Right lung (tissue), 10 donors: ENCODE measurements at places on chromosomes 7 and 10. TPM values are rescaled to one million over a fixed set of nuclear protein-coding genes. Genes with fewer than 3 reads are reported as not detected.

DNA sequence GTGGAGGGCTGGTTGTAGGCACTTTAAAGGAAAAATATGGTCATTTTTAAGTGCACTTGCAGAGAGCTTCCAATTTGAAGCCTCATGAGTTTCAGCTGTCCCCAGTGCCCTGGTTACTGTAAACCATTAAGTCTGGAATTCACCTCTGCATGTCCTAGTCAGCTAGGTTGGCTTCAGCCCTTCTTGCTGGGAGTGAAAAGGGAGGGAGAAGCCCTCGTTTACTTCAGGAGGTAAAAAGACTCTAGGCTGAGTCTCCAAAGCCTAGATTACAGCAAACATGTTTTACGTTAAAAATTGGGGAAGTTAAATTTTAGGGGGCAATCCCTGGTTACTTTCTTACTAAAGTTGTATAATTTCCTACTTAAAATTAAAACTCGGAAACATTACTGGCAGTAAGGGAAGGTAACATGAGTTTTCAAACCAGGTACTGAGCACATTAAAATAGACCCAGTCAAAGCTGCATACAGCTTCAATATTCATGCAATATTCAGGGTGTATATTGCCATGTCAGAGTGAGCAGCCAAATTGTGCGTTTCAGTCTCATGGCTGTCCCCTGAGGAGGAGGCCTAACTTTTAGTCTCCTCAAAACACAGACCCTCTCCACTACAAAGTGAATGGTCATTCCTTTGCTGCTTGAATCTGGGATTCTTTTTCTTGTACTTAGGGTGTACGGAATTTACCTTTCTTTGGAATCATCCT lies 156.7 kb downstream of the PRKG1 start:
- DNase-seq: no peak

DNA sequence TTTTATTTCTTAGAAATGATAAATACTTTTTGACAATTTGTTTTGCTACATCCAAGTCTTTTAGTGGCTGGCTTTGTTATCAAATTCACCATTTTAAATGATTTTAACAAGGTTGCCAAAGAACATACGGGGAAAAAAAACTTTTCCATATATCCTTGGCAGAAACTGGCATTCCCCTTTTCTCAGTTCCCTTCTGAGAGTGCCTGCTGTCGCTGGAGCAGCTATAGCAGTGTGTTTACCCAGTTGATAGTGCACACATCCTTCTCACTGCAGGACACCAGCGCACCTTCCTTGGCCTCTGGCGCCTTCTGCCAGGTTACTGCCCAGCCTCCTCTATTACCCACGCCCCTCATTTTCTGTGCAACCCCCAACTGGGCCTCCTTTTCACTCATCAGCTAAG lies 94.1 kb downstream of the ALOX5 start:
- no peak for DNase-seq

DNA sequence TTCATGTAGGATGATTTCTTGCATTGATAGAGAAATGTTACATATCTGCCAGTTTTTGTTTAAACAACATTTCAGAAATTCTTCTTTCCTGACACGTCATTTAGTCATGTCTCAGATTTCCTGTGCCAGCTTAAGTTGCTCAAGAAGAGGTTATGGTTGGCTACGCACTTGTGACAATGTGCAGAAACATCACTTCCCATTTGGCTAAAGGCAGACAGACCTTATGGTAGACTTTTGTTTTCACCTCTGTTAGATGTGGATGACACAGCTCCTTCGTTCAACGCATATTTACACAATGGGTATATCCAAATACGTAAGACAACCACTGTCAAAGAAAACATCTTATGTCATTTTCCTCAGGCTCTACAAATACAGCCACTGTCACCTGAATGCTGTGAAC lies 125.8 kb downstream of the DOCK4 start:
- peak; percentile 69 for DNase-seq

DNA sequence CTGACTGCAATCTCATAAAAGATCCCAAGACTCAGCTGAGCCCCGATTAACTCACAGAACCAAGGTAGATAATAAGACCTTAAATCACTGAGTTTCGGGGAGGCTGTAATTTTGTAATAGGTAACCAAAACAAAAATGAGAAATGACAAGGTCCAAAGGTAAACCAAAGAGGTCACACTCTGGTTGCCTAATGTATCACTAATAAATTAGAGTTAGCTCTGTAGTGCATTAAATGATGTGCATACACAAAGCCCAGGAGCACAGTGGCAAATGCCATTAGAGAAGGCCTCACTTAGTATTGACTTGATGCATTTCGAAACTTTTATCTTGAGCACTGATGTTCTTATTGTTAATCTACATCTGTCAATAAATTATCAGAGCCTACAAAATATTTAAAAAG lies 237.7 kb upstream of the CCDC6 start:
- DNase-seq: no peak

GRCh38 chr7:104967595-104967994 lies 46.4 kb upstream of the KMT2E start:
- DNase-seq: no peak

- no peak for DNase-seq
Observed at GRCh38 chr10:6770846-6771245, 190.8 kb upstream of the PRKCQ start.

DNA sequence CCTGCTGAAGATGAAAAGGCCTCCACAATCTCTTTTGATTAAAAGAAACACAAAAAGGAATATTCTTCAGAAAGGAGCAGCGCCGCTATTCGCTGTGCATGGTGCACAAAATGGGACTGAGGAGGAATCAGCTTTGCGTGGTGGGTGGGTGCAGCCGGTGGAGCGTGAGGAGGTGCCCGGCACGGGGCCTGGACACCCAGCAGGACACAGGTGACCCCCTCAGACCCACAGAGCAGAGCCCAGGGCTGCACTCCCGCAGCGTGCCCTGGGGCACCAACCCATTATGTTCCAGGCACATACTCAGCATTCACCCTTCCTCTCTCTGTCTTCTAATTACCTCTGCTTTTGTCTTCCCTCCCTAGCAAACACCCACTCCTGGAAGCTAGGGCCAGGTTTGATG lies 238.0 kb upstream of the PPP2R2D start:
- no peak for DNase-seq

- no peak for DNase-seq
Observed at GRCh38 chr10:50604049-50604640, 19.6 kb downstream of the SGMS1 start.

DNA sequence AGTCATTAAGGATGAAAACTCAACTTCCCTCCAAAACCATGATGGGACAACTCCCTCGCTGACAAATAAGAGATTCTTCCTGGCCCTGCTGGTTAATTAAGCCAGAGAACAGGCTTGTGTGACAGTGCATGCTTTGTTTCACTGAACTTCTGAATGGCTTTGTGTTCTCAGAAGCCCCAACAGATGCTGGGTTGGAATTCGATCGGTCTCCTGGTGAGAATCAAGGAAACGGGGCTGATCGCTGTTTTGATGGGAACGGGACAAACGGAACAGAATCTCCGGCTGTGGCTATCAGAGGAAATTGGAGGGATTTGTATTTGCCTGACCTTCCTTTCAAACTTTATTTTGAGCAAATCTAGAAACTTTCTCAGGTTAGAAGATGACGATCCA lies 145.0 kb downstream of the RNF216 start:
- DNase-seq: no peak

DNA sequence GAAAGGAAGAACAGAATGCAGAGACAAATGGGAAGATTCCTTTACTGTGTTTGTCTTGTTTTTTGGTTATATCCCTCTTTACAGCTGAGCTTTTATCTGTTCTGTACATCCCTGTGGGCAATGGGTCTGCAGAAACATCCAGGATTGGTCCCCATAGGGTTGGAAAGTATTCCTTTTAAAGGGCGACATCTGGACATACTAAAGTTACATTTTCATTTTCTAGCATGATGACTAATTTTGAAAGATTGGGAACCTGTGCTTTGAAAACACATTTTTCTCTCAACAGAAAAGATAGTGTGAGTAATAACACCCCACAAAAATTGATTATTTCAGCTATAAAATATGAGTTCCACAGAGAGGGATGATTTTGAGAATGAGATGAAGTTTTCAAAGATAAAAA lies 435.8 kb downstream of the GPAM start:
- DNase-seq: no peak

- DNase-seq: no peak
Observed at GRCh38 chr10:22391600-22391999, 46.3 kb downstream of the SPAG6 start.

DNA sequence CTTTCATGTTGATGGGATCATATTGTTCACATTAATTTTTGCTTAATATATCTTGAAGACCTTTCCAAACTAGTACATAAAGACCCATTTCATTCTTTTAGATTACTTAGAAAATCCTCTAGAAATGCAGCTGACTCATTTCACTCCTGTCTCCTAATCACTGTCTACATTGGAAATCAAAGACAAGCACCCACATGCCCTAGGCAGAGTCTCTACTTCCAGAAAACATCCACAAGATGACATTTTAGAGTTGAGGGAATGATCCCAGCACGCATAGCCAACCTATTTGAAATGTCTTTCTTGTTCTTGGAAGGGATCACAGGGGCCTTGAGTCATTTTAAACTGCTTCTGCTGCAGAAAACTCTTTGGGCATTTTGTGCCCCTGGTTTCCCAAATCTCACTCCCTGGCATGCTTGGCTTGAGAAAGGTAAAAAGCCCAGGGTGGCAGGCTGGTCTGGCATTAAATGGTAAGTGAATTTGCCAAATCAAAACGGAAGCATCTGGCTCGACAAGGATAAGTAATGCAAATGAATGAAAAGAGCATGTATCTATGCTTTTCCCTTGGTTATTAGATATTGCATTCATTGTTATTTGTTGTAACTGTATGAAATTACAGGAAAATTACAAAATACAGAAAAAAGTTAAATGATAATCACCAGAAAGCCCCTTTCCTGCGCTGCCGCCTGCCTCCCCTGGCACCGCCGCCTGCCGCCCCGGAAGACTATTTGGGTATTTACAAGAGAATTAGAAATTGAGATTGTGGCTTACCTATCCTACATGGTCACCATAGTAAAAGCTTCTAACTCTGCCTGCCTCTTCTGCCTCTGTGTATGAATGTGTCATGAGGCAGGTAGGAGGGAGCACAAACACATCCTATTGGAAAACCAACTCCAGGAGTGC lies 225.3 kb downstream of the PTEN start:
- DNase-seq: no peak

DNA sequence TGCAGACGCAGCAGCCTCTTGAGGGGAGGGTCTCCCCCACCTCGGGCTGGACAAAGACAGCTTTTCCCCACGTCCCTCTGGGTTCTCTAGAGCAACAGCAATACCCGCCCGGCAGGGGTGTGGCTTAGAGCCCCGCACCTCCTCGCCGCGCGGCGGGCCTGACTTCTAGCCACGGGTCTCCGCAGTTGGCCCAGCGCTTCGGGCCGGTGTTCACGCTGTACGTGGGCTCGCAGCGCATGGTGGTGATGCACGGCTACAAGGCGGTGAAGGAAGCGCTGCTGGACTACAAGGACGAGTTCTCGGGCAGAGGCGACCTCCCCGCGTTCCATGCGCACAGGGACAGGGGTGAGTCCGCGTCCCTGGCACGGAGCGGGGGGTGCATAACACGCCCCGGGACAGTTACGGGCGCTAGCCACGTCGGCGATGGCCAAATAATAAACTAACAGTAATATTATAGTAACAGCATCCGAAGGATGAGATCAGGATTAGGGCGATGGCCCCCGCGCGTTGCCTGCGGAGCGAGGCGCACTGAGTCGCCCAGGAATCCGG lies 1.2 kb downstream of the CYP2E1 start:
- DNase-seq: no peak

GRCh38 chr7:71286924-71287323 lies 155.0 kb downstream of the GALNT17 start:
- DNase-seq: no peak

GRCh38 chr7:19181634-19182033 lies 36.4 kb upstream of the FERD3L start:
- DNase-seq: no peak

GRCh38 chr10:105837951-105838350 lies 1196.9 kb downstream of the SORCS3 start:
- DNase-seq: peak; percentile 31

DNA sequence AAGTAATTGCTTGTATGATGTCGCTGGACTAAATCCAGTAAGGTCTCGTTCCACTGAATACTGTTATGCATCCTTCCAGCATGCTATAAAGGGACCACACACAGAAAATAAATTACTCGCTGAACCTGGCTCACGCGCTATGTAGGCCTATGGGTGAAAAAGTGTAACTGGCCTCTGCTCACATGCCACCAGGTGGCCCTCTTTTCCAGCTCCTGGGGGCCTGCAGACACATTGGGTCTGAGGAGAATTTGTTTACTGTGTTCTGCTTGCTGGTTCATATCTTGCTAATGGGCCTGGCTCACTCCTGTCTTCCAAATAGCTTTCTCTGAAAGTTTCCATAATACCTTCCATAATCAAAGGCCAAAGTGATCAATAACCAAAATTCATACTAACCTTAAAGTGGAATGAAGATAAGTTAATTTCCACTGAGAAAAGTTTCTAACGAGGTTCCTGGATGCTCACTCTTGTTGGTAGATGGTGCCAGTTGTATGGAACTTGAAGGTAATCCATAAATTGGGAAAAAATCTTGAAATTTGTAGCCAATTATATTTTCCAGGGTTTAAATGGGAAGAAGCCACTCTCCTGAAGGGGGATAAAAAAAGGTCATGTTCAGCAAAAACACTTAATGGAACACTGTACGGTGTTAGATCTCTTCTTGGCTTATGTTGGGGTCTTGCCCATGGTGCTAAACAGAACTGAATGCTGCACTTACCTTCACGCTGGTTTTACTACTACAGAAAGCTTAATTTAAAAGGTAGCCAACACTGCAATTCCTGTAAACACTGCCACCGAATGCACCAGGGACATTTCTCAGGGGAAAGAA lies 27.0 kb upstream of the ZPBP start:
- DNase-seq: no peak

DNA sequence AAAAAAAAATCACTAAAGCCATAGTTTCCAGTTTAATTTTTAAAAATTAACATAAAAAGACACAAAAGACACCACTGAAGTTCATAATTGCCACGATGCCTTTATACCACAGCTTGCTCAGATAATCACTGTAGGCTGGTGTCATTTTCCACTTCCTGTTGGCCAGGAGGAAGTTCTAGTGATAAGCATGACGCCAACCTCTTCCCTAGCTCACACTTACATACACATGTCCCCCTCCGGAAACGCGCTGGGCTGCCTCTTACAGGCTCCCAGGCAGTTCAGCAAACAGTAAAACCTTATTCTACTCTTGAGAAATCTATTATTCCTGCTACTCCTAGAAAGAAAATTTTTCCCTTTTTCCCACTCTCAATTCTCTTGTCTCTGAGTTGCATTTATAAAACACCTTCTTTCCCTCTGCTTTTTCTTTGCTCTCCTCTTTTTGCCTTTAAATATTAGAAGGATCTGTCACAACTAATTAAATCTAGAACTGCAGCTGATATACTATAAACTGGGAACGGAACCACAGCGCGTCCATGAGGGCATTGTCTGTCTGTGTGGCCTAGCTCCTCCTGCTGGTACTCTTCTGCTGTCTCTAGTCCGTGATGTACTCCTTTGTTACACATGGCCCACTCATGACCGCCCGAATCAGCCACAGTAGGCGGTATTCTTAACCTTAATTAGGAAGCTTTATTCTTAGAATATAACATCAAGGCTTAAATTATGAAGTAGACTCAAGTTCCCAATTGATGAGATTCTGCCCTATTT lies 664.9 kb downstream of the CNTNAP2 start:
- DNase-seq: no peak

MYL7 gene
- polyA plus RNA-seq: 0.49 TPM

HELLS gene
- 25.8 TPM for polyA plus RNA-seq

PLAU gene
- 1.5 TPM for polyA plus RNA-seq

HTR5A gene
- polyA plus RNA-seq: not detected

TMEM236 gene
- 0.38 TPM for polyA plus RNA-seq

NXPH1 gene
- not detected for polyA plus RNA-seq

MYO1G gene
- polyA plus RNA-seq: 1.2 TPM

CFTR gene
- 32.1 TPM for polyA plus RNA-seq

FASTK gene
- polyA plus RNA-seq: 30.9 TPM

HILPDA gene
- 30.7 TPM for polyA plus RNA-seq

DUS4L gene
- 20.2 TPM for polyA plus RNA-seq
